ENCODE measurements at places on chromosomes 4 and X.
A peak's percentile ranks its signal among the peaks of the same experiment; 100 is the strongest.

DNA sequence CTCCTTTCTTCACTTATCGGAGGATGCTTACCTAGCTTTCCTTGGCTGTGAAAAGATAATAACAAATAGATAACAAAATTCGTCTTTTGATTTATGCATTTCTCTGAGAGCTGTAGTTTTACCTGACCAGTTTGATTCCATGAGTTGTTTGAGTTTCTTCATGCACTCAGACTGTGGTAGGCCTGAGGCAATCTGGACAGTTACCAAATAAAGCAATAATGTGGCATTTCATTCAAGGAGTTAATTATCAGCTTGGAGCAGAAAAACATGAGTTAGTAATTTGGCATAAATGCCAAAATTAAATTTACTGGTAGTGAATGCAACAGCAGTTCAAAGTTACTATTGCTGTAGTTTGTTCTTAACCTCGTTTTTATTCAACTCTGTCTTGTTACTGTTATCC lies 53.5 kb downstream of the FABP2 start:
- DNase-seq, result no peak

GRCh38 chr4:122612540-122612939 lies 8.3 kb downstream of the IL21 start:
- DNase-seq, result no peak

GRCh38 chrX:139192386-139192961 lies 338.1 kb upstream of the F9 start:
- DNase-seq, result no peak

- no peak for DNase-seq
These were observed 999.5 kb upstream of the PABPC4L start for GRCh38 chr4:135201081-135201480.

- peak; percentile 37 for DNase-seq
These were observed 43.0 kb downstream of the CCDC158 start for GRCh38 chr4:76377911-76378310.

GRCh38 chr4:168835880-168836454 lies 174.1 kb downstream of the CBR4 start:
- DNase-seq, result no peak

DNA sequence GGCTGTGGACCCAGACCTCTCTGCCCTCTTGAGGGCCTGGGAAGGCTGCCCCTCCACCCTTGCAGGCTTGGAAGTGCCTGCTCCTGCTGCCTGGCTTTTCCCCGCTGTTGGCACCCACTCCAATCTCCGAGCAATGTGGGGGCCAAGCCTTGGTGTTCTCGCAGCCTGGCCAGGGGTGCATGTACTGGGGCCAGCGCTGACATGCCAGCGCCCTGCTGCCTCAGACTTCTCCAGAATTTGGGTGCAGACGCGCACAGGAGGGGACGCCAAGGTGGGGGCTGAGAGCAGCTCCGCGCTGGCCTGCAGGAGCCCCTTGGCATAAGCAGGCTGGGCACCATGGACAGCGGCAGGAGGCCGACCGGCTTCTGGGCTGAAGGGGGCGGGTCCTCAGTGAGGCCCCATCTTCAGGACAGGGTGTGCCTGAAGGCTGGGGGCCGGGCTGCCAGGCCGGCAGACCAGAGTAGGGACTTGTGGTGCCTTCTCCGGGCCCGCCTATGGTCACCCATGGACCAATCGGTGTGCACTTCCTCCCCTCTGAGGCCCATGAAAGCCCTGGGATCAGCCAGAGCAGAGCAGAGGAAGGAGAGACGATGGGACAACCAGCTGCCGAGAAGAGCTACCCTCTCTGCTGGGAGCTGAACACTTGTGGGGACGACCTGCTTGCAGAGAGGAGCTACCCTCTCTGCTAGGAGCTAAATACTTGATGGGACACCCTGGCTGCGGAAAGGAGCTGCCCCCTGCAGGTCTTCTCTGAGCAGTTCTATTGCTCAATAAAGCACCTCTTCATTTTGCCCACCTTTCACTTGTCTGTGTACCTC lies 118.3 kb downstream of the DNAAF6 start:
- DNase-seq, result peak; percentile 70

DNA sequence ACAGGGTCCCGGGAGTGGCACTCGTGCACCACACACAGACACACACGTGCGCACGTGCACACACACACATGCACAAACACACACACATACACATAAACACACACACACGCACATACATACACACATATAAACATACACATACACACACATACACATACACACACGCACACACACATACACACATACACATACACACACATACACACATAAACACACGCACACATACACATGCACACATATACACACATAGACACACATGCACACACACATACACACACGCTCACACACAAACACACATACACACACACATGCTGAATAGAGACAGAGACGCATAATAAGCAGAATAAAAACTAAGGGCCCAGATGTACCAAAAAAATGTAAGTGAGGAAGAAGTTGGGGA lies 332.2 kb upstream of the CXorf51B start:
- DNase-seq, result no peak

- peak; percentile 37 for DNase-seq
These were observed at the start of gene MAGEE1 for GRCh38 chrX:76427560-76428242. Gene MAGEE1, plus strand, starts transcription at chrX:76427710. Its CDS starts 221 bp downstream, at chrX:76427931.

- no peak for DNase-seq
These were observed 11.9 kb downstream of the HTT-AS start for GRCh38 chr4:3062471-3062870.

DNA sequence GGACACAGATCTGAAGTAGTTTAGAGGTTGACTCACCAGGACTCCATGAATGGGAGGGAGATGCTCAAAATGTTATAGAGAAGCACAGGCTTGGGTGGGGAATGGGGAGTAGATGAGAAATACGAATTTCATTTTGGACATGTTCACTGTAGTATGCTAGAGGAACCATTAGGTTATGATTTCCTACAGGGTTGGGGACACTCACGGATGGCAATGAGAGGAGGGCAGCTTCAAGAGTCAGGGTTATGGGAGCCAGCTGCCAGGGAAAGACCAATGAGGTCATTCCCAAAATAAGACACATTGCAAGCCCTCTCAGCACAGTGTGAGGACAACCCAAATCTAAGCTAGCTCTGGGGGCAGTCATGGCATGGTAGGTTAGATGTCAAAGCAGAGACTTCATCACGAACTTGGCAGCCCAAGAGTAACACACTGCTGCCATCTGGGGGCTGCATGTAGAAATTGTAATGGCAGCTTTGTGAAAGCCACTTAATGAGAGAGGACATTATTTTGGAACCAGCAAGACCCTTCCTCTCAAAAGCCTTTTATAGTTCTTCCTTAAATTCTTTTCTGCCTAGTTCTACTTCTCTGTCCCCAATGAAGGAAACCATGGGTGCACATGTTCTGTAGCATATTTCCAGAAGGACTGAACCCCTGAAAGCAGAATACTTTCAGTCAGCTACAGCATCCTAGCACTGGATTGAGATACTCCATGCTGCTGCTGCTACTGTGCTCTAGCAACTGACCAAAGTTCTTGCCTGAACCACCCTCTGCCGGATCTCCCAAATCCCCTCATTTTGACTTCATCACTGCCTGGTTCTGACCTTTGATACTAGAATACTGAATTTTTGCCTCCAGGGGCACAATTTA lies 16.2 kb upstream of the ZCCHC12 start:
- DNase-seq, result peak; percentile 34

All from NCI-H524 (cell line).